ENCODE measurements at places on chromosomes 3 and 15.

- DNase-seq, result no peak
Observed at GRCh38 chr3:18222686-18223085, 202.5 kb downstream of the SATB1 start.

DNA sequence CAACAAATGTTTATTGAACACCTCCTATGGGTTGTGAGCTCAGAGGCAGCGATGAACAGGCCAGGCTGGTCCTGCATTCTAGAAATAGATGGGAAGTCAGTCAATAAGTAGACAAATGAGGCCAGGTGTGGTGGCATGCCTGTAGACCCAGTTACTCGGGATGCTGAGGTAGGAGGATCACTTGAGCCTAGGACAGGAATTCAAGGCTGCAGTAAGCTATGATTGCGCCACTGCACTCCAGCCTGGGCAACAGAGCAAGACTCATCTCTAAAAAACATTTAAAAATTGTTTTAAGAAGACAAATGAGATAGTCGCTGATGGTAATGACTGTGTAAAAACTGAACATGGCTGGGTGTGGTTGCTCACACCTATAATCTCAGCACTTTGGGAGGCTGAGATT, 4.4 kb upstream of the RHO start:
- DNase-seq, result no peak

- DNase-seq, result no peak
Observed at GRCh38 chr3:4627651-4628375, 134.7 kb downstream of the ITPR1 start.

- DNase-seq, result no peak
Observed at GRCh38 chr3:159751752-159752151, 236.9 kb upstream of the IL12A start.

DNA sequence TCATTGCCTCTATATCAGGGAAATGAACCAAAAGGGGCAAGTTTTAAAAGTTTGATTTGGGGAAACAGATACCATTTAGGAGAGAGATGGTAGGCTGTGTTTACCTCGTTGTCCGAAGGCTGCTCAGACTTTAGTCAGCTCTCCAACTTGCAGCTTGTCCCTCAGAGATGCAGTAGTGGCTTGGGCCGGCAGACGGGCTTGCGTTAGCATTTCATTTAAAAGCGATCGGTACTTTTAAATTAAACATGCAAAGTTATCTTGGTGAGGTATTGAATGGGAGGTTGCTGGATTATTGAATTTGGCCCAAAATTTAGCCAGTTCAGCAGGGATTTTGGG, 26.2 kb downstream of the EEFSEC start:
- DNase-seq, result no peak

DNA sequence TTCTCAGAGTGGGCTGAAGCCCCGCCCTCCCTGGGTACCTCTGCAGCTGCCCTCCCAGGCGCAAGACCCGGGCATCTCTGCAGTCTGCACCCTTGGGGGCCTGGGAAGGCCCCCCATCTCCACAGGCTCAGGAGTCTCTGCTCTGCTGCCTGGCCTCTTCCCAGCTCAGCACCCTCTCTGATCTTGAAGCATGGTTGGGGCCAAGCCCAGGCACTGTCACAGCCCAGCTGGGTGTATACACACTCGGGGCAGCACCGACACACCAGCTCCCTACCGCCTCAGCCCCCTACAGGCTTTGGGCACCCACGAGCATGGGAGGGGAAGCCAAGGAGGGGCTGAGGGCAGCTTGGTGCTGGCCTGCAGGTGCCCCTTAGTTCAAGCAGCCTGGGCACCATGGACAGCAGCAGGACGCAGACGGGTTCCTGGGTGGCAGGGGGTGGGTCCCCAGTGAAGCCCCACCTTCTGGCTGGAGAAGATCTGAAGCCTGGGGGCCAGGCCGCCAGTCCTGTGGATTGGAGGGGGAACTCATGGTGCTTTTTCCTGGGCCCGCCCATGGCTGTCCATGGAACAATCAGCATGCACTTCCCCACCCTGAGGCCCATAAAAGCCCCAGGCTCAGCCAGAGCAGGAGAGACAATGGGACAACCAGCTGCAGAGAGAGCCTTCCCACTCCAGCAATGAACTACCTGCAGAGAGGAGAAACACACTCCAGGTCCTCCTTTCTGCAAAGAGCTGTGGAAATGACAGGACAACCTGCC, 170.6 kb downstream of the TJP1 start:
- no peak for DNase-seq

GRCh38 chr3:10434938-10435336, 70.4 kb downstream of the ATP2B2 start:
- no peak for DNase-seq

GRCh38 chr3:127690106-127690505, 17.4 kb downstream of the ABTB1 start:
- DNase-seq, result no peak

DNA sequence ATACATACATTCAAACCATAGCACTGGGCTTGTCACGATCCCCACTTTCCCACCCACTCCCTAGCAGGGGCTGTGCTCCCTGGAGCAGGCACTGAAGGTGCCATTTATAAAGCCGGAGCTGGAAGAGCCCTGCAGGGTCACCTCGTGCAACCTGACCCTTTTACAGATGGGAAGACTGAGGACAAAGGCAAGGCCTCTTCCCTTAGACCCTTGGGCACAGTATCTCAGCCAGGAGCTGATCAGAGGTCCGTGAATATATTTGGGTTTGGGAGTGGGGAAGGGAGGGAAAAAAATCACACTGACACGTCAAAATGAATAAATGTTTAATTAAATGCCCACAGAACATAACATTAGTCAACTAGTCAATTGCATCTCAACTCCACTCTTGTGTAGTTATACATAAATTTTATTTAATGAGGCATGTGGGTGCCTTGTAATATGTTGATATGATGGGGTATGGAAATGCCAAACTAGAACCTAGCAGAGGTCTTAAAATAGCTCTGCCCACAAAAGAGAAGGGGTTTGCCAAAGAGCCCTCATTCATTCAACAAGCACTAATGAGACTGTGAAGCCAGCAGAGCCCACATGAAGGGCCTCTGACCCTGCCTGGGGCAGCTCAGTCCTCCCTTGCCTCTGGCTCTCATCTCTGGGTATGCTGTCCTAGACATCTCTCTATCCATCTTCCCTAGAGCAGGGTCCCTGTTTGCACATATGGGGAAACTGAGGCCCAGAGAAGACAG, 119.4 kb downstream of the NUP210 start:
- no peak for DNase-seq

GRCh38 chr3:11565932-11566331, 77.8 kb downstream of the VGLL4 start:
- DNase-seq, result no peak

DNA sequence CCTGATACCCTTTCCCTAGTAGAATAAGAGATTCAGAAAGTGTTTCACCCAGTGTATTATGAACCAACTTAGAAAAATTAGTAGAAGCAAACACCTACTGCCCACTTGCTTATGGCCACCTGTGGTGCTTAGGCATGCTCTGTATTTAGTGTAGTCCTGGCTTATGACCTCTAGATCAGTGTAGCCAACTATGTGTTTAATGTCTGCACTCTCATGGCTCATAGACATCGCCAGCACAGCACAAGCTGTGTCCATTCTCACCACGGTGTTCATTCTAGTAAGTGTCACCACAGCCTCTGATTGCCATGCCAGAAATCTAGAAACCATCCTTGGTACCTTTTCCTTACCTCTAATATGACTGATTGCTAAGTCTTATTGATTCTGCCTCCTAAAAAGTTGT, 14.3 kb downstream of the ASB7 start:
- no peak for DNase-seq

DNA sequence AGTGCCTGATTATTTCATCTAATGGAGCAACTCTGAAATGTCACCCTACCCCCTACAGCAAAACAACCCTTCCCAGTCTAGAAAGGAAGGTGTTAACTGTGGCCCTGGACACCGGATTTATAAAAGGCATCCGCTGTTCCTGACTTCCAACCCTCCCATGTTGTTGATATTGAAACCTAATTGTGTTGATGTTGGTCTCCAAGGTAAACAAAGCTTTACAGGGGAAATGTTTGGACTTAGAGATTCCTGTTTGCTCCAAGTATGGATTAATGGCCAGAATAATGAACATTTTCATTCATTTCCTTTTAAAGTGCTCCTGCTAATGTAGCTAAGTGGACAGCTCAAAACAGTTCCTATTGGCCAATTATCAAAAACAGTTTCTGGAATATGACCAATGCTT, 19.4 kb upstream of the LMCD1 start:
- no peak for DNase-seq

DNA sequence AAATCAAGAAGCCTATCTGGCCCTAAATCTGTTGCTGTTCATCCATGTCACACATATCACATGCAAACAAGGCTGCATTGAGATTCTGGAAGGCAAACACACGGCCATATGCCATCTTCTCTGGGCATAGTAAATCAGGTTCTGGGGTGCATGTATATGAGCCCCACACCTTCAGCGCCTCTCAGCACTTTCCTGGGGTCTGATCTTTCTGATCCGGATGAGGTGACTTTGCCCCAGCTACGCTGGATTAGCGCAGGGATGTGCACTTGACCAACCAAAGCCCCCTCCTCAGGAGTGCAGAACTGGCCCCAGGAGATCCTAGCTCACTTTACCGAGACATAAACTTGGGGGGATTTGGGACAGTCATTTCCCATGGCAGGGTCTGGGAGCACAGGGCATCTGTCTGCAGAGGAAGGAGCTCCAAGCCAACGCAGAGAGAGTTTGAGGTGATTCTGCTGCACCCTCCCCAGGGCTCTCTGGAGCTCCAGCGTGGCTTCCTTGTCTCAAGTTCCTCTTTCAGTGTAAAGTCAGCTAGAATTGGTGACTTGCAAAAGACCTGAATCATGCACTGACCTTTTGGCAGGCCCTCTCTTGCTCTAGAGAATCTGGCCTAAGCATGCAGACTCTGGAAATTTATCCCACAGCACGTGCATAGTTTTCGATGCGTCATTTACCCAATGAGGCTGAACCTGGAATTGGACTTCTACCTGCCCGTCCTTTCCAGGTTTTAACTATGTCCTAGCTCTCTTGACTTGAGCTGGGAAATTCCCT, 63.5 kb upstream of the KLF13 start:
- no peak for DNase-seq

DNA sequence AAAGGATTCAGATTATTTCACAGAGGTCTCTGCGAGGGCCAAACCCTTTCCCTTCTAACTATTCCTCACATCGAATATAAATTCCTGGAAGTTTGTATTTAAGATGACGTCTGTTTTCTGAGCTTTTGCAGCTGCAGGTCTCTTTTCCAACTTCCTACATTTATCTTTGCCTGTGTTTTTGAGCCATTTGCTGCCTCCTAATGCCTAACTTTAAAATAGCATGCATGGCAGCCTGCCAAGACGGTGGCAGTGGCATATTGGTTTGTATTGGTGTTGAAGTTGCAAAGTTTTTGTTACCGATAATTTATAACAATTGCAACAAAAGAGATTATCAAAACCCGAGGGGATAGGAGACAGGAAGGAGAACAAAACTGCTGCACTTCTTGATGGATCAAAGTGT, 187.1 kb upstream of the DNAJC19 start:
- DNase-seq, result no peak

- DNase-seq, result no peak
Observed at GRCh38 chr3:189655617-189656016, 24.4 kb downstream of the TP63 start.

GRCh38 chr3:193882091-193882490, 253.9 kb upstream of the HES1 start:
- no peak for DNase-seq

DNA sequence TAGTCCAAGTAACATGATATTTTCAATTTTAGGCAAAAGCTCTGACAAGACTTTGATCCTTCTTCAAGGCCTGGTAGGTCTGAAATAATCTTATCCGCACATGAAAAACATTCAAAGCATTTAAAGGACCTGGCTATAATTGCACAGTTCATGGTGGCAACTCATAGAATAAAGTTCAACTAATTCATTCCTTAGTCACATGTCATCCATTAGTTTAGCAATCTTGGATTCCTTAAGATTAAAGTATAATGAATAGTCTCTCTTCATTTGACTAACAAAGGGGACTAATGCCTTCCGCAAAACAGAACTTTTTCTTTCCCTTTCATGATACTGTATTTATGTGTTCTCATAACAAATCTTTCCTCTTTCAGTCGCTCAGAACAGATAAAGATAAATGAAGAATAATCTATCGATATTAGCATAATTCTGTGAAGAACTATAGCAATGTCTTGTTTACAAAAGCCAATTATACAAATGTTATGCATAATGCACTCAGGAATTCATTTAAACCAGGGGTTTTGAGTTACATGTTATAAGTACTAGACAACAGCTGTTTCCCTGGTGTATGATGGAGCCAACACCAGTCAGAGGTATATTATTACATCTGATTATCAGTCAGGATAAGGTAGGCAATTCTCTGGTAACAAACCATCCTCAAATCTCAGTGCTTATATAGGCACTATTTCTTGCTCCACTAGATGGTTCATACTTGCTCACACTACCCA, 172.5 kb downstream of the POTEB3 start:
- DNase-seq, result no peak

DNA sequence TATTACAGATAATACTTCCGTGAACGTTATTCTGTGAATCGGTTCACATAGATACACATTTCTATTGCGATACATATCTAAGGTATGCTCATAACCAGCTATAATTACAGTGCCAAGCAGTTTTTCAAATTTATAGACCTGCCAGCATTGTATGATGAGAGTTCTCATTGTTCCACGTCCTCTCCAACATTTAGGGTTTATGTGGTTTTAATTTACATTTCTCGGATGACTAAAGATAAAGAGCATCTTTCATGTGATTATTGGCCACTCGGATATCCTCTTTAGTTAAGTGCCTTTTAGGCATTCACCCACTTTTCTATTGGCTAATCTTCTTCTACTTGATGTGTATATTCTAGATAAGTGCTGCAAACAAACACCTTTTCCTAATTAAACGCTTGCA, 134.7 kb upstream of the CCDC54 start:
- no peak for DNase-seq

DNA sequence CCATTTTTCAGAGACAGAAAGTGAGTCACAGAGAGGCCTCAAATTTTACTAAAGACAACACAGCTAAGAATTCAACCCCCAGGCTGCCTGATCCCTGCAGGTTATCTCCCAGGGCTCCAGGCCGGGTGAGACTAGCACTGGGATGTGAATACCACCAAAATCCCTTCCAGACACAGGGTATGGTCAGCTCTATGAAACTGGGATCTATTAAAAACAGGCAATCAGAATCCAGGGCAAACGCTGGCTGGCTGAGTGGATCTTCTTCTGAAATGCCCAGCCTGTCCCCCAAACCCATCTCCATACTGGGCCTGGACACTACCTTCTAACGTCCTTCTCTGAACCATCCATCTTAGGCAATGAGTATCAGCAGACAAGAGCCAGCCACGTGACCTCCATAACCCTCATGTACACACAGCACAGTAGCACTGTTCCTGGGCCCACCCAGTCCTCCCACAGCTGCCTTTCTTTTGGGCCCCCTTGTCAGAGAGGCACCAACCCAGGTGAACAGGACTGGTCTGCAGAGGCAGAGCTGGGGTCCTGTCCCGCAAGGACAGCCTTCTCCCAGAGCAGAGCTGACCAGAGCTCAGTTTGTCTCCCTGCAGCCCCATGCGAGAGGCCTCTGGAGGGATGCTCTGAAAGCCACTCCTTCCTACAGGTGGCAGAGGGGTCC, 1.9 kb downstream of the RAB6B start:
- DNase-seq, result no peak

DNA sequence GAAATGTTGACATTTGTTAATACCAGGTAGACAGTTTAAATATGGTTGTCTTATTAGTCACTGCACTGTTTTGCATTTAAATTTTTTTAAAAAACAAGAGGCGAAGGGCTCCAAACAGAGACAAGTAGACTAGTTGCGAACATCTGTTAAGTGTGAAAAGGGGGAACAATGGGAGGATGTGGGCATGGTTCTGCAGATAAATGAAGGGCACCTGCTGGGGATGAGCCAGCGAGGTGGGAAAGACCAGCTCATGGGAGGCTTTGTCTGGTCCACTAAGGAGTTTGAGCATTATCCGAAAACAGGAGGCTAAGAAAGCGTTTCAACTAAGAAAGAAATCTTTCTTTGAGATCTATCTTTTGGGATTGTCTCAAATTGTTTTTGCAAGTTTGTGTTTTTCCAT, 72.7 kb downstream of the FBN1 start:
- DNase-seq, result no peak

Measured in stimulated activated CD4-positive, alpha-beta T cell treated with anti-CD3 and anti-CD28 coated beads, Interleukin-15, amount 100 ng/mL, for 1 hour (primary cell).